Progenitor cell of endocrine pancreas (in vitro differentiated cells): ENCODE measurements at places on chromosomes 2 and 18. TPM values are rescaled to one million over a fixed set of nuclear protein-coding genes. Genes with fewer than 3 reads are reported as not detected.

DNA sequence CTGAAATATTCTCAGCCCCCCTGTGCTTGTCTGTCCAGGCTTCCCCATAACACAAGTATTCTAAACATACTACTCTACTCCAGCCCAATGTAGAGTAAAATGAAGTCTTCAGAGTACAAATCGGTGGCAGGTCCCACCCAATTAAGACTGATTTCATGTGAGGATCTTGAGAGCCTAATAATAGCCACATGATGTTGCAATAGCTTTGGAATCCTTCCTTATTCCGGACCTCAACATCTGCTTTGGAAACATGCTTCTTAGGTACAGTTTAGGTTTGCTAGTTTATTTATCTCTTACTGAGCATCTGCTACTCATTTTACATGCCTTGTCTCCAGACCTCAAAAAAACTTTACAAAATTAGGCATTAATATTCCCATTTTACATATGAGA, 207.3 kb upstream of the RAB6C start:
- peaks cover 7% of the 10 kb centered on the region for H3K27me3 ChIP-seq
- DNase-seq, result no peak
- no peaks in the 10 kb centered on the region for H3K4me1 ChIP-seq
- H3K27ac ChIP-seq, result no peak overlapping the region
- H3K4me3 ChIP-seq, result no peak overlapping the region

DNA sequence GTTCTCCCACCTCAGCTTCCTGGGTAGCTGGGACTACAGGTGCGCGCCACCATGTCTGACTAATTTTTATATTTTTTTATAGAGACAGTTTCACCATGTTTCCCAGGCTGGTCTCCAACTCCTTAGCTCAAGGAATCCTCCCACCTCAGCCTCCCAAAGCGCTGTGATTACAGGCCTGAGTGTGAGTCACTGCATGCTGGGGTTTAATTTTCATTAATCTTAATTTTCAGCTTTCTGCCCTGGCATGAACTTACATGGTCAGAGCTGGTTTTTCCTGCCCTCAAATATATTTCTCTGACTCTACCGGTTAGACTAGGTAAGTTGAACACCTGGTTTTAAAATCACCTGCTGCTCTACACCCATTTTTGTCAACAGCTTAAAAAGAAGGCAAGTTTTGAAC, 3.1 kb downstream of the MARCHF7 start:
- H3K4me3 ChIP-seq, result no peak overlapping the region
- no peak for DNase-seq
- peaks cover 22% of the 10 kb centered on the region for H3K36me3 ChIP-seq
- peaks cover 29% of the 10 kb centered on the region for H3K4me1 ChIP-seq
- no peak overlapping the region for H3K27ac ChIP-seq
- H3K27me3 ChIP-seq, result no peaks in the 10 kb centered on the region

Gene LDLRAD4
- total RNA-seq, result 3.4 and 3.8 TPM in 2 replicates

GRCh38 chr2:121382744-121383143, 97.7 kb upstream of the TFCP2L1 start:
- no peak for DNase-seq
- no peak overlapping the region for H3K4me3 ChIP-seq
- H3K27ac ChIP-seq, result no peak overlapping the region
- no peaks in the 10 kb centered on the region for H3K4me1 ChIP-seq
